ENCODE measurements at places on chromosomes 7 and 10.

- no peak for DNase-seq
These were observed 158.0 kb downstream of the TRIL start for GRCh38 chr7:28800150-28800549.

GRCh38 chr7:69199041-69199440 lies 399.2 kb upstream of the AUTS2 start:
- DNase-seq = no peak

DNA sequence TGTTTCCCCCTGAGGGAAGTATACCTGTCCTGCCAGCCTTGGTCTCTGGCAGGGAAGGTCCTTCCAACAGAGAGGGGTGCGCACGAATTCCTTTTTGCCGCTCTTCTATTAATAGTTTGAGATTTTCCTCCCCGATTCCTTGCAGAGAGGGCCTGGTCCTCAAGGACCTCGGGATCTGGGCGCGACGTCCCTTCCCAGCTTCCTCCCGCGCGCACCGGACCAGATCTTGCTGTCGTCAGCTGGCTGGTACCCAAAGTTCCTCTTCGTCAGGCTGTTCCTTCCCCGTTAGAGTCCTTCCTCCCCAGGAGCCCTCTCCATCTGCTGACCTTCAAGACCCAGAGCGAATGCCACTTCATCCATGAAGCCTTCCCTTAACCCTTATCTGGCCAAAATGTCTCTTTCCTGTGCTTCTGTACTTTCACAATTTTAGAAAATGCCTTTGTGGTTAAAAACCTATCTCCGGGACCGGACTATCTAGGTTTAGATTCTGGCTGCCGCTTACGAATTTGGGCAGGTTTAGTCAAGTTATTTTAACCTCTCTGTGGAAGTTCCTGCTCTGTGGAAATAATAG lies 851 bp upstream of the GOT1 start:
- DNase-seq = peak; percentile 39

GRCh38 chr7:37352251-37352880 lies 96.3 kb downstream of the ELMO1 start:
- DNase-seq = no peak

DNA sequence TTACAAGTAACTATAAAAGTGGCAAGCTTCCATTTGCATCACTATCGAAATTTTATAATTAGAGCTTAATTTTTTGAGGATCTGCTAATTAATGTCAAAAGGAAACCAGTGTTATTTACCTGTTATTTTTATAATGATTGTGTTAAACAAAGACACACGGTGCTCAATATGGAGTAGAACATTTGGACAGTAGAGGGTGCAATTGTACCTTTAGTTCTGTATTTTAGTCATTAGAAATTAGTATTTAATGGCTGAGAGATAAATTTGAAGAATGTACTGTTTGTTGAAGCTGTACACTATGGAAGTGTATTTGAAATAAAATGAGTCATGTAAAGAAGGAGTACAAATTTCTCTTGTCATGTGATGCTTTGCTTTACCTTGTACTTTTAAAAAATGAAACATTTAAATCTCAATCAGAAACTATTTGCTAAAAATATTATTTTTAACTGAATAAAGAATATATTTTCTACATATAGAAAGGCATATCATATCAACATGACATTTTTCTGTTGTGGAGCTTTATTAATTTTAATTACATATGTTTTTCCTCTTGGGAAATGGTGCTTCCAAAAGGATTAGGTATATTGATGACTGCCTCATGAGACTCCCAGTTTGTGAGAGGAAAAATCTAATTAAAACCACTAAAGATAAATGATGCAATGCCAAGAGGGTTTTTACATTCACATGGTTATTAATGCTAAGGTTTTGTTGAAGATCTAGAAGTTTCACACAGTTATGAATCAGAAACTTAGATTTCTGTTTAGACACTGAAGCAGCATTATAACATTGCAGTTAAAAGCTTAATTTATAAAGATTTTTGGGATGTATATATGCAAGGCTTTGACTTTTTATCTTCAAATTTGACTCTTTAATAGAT lies 10.4 kb upstream of the PRKG1 start:
- DNase-seq = no peak

GRCh38 chr10:68957284-68957615 lies 1.3 kb downstream of the DDX21 start:
- DNase-seq = no peak

Data from hematopoietic multipotent progenitor cell treated with erythropoietin and hydrocortisone succinate and interleukin-3 and kit ligand, for 15 days (in vitro differentiated cells).